AG09319 (cell line): ENCODE measurements at places on chromosomes 6 and 20.

DNA sequence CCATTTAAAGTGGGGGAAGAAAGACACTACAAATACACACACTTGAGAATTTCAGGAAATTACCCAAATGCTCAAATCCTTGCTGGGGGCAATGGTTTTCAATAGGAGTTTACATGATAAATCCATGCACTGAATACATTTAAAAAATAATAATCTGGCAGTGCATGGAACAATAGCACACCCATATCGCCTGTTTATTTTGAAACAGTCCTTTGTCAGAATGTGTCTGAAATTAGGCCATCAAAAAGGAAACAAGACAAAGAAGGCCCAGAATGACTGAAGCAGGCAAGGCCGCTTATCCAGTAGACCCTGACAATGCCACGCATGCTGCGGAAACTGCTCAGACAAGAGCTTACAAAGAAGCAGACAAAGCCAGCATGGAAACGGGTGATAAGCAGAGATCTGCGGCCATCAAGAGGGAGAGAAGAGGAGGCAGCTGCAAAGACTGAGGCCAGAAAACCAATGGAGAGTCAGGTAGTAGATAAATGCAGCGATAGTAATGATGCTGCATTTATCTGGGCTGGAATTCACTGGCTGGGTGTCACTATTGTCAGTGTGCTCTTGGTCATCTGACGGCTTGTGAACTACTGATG lies 211.9 kb upstream of the CNR1 start:
- no peak for DNase-seq

GRCh38 chr20:63306673-63307537 lies 13.9 kb downstream of the COL20A1 start:
- DNase-seq: no peak

GRCh38 chr20:58900397-58900796 lies 47.9 kb downstream of the GNAS start:
- DNase-seq: no peak

DNA sequence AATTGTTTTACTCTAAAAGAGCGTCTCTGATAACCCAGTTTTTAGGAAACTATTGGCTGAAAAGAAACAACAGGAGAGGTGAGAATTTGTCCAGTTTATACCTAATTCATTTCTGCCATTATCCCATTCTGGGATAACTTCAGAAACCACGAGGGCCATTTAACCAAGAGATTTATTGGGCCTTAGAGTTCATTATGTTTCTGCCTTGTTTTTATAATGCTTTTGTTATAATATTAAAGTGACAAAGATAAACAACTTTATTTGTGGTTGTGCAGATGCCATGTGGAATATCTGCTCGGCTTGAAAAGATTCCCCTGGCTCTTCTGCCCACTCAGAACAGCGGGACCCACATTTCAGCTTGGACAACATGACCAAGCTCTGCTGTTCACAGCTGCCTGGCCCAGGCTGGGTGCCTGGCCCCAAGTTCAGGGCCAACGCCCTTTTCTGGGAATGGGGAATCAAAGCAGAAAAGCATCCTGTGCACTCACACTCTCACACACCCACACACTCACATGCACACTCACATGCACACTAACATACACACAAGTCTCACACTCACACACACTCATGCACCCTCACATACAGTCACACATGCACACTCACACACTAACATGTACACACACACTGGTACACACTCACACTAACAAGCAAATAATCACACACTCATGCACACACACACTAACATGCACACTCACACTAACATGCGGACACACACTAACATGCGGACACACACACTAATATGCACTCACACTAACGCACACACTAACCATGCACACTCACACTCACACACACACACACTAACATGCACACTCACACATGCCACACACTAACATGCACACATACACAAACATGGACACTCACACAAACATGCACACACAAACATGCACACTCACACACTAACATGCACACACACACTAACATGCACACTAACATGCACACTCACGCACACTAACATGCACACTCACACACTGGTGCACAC lies 86.7 kb upstream of the NEDD9 start:
- DNase-seq: no peak

DNA sequence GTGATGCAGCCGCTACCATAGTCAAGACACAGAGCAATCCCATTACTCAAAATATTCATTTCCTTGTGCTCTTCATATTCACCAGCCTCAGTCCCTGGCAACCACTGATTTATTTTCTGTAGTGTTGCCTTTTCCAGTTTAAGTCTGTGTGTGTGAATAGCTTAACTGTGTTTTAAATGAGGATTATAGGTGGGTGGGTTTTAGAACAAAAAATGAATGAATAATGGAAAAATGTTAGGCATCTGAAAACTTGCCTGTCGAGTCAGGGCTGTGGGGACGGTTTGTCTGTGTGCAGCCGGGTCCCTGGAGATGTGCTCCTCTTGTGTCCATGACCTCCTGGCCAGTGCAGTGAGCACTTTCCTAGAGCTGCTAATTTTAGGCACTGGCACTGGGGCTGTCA lies 27.1 kb downstream of the BANF2 start:
- no peak for DNase-seq

DNA sequence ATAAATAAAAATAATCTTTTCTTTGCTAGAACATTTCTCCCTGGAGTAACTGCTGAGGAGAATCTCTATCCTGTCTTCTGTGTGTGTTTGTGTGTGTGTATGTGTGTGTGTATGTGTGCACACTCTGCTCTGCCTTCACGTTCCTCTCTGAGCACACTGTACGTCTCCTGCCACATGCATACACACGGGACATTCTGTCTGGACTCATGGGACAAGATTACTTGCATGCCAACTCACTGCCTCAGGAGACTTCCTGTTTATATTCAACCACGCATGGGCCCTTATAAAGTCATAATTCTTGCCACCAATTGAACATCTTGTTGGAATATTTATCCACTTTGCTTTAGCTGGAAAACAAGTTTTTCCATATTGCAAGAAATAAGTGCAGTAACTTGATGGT lies 930.6 kb downstream of the KIF16B start:
- DNase-seq: peak; percentile 11

DNA sequence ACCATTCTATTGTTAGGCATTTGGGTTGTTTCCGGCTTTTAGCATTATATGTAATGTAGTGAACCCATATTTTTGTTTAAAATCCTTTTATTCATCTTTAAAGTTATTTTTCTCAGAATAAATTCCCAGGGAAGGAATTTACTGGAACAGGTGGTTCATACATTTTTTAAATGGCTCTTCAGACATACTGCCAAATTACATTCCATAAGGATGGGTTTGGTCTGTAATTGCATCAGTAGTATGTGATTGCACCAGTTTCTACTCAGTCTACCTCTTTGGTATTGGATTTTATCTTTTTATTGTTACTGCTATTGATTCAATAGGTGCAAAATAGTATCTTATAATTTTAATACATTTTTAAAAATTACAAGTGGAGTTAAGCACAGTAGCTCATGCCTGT lies 27.2 kb downstream of the BRPF3 start:
- DNase-seq: no peak

DNA sequence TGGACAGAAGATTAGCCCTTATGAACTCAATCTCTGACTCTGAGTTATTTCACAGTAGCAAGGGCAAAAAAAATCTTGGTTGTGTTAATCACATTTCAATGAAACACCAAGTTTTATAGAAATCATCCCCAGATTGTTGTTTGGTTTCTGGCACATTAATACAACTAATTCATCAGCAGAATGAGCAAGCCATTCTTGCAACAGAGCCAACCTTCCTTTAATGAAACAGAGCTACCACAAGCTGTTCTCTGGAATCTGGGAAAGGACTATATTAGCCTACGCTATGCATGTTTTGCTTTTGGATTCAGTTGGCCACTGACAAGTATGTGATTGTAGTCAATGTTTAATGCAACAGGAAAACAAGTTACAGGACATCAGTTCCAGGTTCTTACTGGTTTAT lies 13.8 kb upstream of the POPDC3 start:
- no peak for DNase-seq

- DNase-seq: no peak
Measured at GRCh38 chr6:46329568-46329967, 158.8 kb upstream of the ENPP5 start.

DNA sequence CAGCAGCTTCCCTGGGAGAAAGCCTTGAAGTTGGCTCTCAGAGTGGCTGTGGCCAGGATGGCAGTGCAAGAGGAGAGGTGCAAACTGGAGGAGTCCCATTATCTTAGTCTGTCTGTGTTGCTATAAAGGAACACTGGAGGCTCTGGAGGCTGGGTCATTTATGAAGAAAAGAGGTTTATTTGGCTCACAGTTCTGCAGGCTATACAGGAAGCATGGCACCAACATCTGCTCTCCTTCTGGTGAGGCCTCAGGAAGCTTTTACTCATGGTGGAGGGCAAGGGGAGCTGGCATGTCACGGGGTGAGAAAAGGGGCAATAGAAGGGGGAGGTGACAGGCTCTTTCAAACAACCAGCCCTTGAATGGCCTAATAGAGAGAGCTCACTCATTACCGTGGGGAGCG lies 47.1 kb downstream of the PSMG4 start:
- DNase-seq: no peak

DNA sequence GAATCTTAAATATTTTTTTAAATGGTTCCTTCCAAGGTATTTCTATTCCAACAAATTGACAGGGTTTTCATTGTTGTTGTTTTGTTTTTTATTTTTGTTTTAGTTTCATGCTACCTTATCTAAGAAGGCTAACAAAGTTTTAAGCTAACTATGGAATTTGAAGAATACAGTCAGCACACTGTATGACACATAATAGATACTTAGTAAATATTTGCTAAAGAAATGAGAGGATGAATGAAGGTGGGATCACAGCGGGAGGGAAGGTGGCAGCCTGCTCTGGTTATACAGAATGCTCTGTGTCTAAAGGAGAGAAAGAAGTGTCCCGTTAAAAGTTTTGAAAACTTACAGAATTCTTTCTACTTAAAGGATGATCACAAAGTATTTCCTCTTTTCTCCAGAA lies 43.7 kb upstream of the DST start:
- no peak for DNase-seq

DNA sequence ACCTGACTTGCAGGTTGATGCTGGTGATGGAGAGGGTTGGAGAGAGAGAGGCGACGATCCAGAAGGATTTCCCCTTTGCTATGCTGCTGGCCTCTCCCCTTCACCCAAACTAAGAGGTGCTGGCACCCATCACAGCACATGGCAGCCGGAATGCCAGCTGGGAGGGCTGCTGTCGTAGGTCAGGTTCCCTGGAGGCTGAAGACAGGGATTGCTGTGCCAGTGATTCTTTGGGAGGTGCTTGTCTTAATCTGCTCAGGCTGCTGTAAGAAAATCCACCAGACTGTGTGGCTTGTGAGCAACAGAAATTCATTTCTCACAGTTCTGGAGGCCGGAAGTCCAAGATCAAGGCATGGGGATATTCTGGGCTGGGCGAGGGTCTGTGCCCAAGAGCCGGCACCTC lies 4.4 kb upstream of the ARFGAP1 start:
- no peak for DNase-seq

- no peak for DNase-seq
Measured at GRCh38 chr6:5029609-5030008, 25.8 kb upstream of the RPP40 start.

- no peak for DNase-seq
Measured at GRCh38 chr6:148837941-148838340, 91.1 kb downstream of the UST start.

DNA sequence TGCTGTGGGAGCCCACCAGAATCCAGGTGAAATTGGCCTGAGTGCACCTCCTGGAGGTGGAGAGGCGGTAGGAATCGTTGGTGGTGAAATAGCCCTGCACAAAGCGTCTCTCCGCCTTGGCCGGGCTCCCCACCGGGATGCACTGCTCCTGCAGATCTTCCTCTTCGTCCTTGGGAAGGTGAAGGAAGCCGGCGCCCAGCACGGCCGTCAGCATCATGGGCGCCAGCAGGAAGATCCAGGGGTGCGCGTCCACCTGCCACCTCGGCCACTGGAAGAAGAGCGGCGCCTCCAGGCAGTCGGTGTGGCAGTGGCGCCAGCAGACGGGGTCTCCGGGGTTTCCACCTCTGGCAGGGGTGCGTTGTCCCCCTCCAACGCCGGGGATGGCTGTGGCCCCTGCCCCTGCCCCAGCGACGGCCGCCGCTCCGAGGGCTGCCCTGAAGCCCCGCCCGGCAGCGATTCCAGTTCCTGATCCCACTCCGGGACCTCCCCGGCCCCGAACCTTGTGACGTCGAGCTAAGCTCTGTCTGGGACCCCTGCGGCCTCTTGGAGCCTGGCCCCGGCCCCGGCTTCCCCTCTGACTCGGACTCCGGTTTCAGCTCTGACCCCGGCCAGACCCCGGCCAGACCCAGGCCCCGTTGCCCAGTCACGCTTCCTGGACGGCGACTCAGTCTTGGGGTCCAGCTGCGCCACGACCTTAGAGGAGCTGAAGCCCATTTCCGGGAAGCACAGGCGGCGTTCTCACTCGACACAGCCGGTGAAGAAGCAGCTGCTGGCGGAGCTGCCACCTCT lies 91.9 kb downstream of the CD164 start:
- no peak for DNase-seq

DNA sequence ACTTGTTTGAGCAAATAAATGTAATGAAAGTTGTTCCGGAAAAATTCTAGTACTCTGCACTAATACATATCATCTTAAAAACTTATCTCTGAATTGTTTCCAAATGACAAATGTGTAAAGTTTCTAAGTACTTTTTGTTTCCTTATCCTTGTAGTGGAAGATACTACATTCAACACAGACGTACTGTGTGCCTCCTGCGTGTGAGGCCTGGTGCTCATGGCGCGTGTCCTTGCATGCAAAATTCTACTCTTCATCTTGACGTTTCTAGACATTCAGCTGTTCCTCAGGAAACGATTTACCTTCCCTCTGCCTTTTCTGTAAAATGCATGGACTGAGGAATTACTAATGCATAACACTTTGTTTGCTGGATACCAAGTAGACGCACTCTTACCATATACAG lies 11.5 kb downstream of the DLL1 start:
- DNase-seq: no peak

DNA sequence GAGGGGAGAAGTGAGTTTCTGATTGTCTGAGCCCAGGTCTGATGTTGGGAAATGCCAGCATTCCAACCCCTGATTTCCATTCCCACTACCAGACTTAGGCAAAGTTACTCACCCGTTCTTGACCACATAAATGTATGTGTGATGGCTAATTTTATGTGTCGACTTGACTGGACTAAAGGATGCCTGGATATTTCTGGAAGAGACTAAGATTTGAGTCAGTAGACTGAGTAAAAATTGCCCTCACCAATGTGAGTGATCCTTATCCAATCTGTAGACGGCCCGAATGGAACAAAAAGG lies 95.8 kb upstream of the TAB2 start:
- DNase-seq: no peak

GRCh38 chr20:31770243-31770642 lies 31.2 kb downstream of the TPX2 start:
- DNase-seq: no peak

- DNase-seq: peak; percentile 20
Measured at GRCh38 chr6:1817033-1817761, 207.5 kb downstream of the FOXC1 start.

DNA sequence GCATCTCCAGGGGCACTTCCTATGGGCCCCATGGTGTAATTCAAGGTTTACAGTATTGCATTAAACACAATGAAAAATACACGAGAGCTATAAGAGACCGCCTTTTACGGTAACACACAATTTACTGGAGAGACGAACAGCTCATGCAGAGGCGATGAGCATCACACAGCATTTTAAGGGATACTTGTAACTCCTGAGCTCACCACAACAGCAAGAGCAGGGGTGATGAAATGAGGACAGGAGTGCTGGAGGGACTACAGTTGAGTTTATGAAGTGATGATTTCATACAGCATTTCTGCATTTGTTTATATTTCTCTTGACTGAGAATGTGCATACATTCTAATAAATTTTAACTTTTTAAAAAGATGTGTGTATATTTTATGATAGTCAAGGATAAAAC lies 113.9 kb downstream of the WDR27 start:
- DNase-seq: no peak

GRCh38 chr6:2763345-2763841 lies 1.8 kb upstream of the WRNIP1 start:
- no peak for DNase-seq
